ENCODE measurements at places on chromosomes 2 and 18.

DNA sequence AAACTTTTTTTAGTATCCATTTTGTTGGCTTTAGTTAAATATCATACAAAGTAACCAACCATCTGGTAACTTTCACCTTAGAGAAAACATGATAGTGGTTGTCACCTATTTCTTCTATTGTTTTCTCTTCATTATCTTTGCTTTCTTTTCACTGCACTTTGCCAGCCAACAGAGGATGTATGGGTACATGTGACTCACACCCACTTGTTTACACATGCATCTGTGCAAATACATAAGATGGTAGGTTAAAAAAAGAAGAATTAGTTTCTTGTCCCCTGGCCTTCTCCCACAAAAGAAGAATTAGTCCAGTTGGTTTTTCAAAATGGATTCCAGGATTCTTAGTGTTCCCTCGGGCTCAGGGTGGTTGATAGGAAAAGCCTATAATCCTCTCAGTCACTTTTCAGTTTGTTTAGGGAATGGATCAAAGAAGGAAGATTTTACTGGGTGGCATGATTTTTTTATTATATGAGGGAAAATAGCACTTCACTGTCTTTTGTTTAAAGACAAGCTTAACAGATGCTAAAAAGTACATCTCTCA lies 46.6 kb downstream of the CDK15 start:
- DNase-seq = no peak

DNA sequence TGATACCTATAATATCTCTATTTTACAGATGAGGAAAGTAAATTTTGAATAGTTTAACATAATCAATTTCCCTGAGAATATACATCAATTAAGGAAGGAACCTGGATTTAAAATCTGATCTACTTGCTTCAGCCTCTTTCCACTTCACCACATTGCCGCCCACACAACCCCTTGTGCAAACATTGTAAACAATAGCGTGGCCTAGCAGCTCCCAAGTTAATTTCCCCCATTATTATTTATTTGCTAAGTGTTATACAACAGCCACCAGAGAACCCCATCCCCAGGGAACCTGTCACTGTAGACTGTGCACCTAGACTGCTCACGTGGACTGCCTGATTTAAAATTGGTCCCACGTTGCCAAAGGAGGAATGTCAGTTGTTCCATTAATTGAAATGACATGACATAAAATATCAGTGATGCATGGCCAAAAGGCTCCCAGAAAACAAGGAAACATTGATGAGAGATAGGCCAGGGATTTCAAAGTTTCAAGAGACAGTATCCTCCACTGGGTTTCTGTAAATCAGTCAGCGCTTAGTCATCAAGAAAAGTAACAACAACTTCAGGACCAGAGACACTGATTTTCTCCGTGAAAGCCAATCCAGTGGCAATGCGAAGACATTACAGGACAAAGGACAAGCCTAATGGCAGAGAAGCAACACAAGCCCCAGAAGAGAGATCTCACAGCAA lies 41.3 kb downstream of the SCG2 start:
- DNase-seq = no peak

- DNase-seq = no peak
Observed at GRCh38 chr2:64036034-64036705, 16.9 kb upstream of the VPS54 start.

- no peak for DNase-seq
Observed at GRCh38 chr18:68865021-68865420, 67.1 kb downstream of the CCDC102B start.

DNA sequence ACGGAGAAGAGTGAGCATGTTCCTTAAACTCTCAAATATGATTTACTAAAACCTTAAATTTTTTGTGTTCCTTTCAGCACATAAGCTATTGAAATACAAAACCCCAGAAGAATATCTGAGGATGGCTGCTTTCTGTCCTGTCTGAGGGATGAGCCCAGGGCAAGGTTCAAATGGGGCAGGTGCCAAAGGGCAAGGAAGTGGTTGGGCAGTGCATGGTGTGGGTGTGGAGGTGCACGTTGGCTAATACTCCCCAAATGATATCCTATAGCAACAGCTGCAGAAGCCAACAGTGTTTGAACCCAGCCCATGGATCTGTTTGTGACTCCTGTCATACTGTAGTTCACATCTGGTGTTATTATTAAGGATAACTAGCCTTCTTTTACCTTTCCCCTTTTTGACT lies 183.0 kb downstream of the CDCA7 start:
- DNase-seq = no peak

DNA sequence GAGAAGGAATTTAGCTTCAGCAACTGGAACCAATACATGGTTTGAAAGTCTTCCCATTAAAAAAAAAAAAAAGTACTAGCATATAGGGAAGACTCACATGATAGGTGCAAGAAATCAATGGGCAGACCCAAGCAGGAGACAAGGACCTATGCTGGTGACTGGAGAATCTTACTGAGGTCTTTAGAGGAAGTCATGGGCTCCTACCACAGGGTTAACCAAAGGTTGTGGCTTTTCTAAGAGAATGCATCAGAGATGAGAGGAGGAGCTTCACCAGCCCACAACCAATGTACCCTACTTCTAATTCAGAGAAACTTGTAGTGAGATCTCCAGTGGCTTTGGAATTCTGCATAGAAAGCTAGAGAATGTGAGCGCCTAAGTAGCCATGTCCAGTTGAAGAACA lies 207.4 kb downstream of the NCKAP5 start:
- no peak for DNase-seq

DNA sequence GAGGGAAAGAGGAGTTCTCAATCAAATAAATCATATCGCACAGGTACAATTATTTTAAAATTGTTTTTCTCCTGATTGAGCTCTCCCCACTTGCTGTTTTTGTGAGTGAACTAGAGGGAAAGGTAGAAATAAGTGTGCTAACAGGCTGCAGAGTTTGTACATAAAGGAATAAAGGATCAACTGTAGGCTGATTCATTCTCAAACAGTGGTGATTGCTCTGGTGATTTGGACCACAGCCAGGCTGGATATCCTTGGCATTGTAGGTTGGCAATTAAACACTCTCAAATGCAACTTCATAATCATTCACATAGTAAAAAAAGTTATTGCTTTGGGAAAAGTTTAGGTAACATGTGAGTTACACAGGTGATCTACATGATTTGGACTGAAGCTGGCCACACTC lies 29.8 kb downstream of the LRP1B start:
- DNase-seq = no peak

DNA sequence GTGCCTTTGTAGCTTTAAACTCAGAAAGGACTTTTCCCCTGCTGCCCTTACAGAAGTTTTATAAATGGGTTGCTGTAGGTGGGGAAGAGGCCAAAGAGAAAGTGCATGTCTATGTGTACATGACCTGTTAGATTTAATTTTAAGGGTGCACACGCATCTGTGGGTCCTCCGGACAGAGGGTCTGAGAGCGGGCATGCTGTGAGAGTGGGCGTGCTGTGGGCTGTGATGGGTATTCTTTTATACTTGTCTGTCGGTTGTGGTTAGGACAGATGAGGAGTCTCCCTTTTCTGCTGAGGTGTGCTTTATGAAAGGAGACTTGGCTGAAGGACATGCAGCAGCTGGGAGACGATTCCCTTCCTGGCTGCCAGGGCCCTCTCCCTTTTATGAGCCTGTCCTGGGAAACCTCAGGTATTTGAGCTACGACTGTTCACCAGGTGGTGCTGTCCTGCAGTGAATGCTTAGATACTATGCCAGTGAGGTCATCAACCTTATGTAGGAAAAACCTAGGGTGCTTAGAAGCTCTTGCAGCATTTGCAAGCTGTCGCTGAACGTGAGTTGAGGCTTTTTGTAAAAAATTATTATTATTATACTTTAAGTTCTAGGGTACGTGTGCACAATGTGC lies 67.5 kb downstream of the TANC1 start:
- DNase-seq = no peak

DNA sequence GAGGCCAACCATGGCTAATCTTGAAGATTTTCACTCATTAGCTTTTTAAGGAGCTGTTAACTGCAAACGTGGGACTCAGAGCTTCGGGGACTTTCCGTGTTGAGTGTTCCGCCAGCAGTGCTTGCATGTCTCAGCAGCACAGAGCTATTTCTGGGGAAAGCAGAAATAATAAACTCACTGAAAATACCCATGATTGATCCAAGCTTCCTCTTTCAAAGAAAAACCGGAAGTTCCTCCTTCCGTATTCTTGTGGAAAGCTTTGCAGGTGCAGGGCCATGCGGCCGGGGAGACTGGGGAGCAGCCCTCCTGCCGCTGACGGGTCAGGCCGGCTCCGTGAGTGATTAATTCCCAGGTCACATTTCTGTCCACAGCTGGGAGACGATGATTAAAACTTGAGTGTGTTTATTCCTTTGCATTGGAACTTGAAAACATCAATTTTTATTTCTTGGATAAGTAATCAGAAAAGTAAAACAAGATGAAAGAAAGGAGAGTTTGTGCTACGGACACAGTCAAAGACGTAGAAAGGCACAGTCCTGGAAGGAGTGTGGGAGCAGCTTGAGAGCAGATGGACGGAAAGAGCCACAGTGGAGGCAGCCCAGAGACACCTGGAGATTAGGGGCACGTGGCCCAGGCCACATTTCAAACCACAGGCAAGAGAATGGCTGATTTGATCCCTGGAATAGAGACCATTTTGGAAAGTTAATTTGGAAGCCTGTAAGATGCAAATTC lies 54.2 kb upstream of the CTDP1 start:
- DNase-seq = no peak

GRCh38 chr2:100744589-100744988 lies 75.3 kb upstream of the NPAS2 start:
- DNase-seq = no peak

DNA sequence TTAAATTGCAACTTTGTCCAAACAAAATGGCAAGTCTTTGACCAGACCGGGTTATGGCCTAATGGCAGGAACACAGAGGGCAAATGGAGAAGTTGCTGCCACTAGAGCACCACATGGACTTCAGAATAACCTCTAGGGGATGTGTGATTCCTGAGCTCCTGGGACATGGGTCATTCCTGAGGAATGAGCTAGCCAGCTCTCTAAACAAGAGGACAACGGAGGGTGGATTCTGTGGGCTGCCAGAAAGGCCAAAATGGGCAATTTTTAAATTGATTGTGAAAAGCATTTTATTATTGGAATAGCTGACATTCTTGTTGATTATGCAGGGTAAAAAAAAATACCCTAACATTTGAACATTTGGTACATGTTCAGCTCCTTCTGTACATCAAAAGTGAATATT lies 109.8 kb upstream of the FZD5 start:
- no peak for DNase-seq

- no peak for DNase-seq
Observed at GRCh38 chr2:65917986-65918385, 485.6 kb upstream of the SPRED2 start.

GRCh38 chr18:28161608-28162599 lies 15.0 kb downstream of the CDH2 start:
- DNase-seq = no peak

DNA sequence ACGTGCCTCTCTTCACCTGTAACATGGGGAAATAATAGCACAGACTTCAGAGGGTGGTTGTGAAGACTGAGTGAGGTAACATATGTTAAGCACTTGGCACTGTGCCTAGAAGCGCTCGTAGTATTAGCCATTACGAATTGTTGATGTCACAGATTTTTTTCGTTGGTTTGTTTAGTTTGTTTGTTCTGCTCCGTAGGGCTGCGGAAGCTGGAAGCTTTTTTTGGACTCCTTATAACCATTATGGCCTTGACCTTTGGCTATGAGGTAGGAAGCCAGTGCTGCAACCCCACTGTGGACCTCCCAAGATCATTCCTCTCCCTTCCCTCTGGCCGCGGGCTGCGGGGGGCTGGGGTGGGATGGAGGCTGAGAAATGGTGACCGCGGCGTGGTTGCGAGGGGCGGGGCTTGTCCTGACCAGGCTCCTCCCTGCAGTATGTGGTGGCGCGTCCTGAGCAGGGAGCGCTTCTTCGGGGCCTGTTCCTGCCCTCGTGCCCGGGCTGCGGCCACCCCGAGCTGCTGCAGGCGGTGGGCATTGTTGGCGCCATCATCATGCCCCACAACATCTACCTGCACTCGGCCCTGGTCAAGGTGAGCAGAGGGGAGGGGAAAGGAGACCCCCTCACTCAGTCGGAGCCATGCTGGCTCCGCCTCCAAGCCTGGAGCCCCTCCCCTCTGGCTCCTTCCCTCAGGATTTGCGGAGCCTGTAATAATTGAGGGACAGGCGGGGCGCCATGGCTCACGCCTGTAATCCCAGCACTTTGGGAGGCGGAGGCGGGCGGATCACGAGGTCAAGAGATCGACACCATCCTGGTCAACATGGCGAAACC lies 5.5 kb downstream of the SLC11A1 start:
- DNase-seq = no peak

DNA sequence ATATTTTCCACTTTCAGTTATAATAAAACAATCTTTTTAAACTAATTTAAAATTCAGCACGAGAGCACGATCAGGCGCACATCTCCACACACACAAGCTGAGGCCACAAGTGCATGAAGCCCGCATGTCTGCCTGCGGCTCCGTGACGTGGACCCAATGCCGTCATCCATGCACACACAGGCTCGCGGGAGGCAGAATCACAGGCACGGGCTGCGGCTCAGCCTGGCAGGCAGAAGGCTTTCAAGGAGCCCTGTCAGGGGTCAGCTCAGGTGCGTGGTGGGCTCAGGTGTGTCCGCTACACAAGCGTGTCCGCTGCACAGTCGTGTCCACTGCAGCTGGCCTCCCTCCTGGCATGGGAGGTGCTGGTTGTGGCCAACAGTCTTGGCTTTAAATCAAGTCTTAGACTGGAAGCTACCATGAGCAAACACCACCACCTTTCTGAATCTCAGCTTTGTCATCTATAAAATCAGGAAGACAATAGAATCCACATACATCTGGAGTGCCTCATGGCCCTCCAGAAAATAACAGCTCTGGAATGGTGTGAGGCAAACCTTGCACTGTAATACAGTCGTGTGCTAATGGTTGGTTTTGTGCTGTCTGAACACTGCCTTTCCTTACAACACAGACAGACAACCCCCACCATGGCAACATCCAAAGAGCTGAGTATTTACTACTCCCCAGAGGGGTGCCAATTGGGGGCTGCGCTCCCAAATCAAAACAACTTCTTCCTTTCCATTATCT lies 210.1 kb downstream of the NDUFA10 start:
- DNase-seq = no peak

GRCh38 chr2:122421775-122422174 lies 666.3 kb downstream of the TSN start:
- no peak for DNase-seq

GRCh38 chr18:79798346-79798998 lies 734 bp downstream of the KCNG2 start:
- DNase-seq = no peak

DNA sequence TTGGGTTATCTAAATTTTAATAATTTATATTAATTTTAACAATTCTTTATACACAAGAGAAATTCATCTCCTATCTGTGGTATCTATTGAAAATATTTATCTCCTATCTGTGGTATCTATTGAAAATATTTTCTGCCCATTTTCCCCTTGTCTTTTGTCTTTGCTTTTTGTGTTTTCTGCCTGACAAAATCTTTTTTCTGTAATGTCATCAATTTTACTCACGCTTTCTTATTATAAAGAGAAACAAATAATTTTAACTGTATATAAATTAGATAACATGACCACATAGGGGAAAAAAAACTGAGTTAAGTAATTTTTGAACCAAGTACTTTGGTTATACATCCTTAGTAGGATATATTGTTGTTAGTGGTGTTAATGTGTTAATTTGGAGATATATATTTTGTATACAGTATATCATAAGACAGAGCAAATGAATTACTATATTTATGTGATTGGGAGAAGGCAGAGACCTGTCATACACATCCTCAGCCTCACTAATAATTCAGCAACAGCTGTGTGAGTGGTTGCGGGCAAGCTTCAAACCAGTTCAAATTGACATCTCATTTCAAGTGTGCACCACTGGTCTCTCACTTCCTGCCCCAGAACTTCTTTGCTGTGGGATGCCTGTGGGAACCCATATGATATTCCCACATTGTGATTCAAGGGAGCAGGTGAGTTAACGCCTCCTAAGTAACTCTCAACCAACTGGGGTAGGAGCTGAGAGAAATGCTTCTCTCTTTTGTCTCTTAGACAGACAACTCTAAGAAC lies 292.4 kb downstream of the SP3 start:
- no peak for DNase-seq

Measured in effector memory CD4-positive, alpha-beta T cell (primary cell).